Naive B cell (primary cell): ENCODE measurements at places on chromosomes 2 and 18. TPM values are rescaled to one million over a fixed set of nuclear protein-coding genes. Genes with fewer than 3 reads are reported as not detected.

Gene ZDBF2
- polyA plus RNA-seq: 4.1 TPM

Gene KCNK3
- not detected for polyA plus RNA-seq

Gene SPP2
- not detected for polyA plus RNA-seq

Gene TXNDC9
- 42.2 TPM for polyA plus RNA-seq

Gene MERTK
- not detected for polyA plus RNA-seq

Gene SERPINB3
- polyA plus RNA-seq: not detected

Gene ASNSD1
- 48.4 TPM for polyA plus RNA-seq

Gene TUBA3E
- polyA plus RNA-seq: not detected

Gene EFR3B
- 0.10 TPM for polyA plus RNA-seq

Gene DSG4
- polyA plus RNA-seq: not detected

Gene PAIP2B
- 6.1 TPM for polyA plus RNA-seq

Gene FHOD3
- not detected for polyA plus RNA-seq

Gene MAPK4
- not detected for polyA plus RNA-seq

Gene LDLRAD4
- polyA plus RNA-seq: 8.7 TPM

Gene STAT4
- polyA plus RNA-seq: 1.7 TPM
